ENCODE measurements at places on chromosomes 5 and 9.

DNA sequence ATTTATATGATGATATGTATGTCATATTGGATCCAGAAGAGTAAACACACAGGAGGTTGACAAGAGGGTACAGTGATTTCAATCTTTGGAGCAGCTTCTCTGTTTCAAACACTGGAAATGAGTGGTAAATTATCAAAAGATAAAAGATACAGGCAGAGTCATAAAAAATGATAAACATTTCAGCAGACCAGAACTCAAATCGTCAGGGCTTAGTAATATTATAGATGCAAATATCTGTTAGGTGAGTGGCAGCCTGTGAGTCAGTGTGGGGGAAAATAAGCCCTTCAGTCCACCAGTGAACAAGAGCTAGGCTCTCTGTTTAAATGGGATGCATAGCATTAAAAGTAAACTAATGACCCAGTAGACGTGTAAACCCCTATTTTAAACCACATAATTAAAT is 1378.1 kb downstream of the EFNA5 start:
- no peak for DNase-seq

DNA sequence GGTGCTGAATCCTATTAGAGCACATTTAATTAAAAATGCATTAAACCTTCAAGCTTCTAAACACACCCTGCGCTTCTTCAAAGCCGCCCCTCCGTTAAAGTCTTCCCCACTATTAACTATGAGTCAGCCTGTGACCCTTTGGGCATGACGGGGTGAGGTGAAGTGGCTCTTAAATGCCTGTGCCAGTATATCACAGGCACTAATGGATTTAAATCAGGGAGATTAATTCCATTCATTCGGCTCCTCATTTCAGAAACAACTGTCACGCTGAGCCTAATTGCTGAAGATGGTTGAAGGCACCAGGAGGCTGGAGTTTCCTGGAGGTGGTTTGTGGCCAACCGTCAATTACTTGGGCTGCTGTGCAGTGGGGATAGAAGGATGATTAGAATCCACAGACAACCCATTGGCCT is 192.6 kb upstream of the MSX2 start:
- no peak for DNase-seq

- DNase-seq, result no peak
Observed at GRCh38 chr5:76956033-76956432, 3.2 kb downstream of the CRHBP start.

DNA sequence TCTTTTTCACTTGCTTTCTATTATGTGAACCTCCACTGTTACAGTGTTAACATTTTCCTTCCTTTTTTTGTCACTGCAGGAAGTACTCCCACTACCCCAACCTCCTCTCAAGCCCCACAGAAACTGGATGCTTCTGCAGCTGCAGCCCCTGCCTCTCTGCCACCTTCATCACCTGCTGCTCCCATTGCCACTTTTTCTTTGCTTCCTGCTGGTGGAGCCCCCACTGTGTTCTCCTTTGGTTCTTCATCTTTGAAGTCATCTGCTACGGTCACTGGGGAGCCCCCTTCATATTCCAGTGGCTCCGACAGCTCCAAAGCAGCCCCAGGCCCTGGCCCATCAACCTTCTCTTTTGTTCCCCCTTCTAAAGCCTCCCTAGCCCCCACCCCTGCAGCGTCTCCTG is 18.8 kb downstream of the NUP214 start:
- no peak for DNase-seq

DNA sequence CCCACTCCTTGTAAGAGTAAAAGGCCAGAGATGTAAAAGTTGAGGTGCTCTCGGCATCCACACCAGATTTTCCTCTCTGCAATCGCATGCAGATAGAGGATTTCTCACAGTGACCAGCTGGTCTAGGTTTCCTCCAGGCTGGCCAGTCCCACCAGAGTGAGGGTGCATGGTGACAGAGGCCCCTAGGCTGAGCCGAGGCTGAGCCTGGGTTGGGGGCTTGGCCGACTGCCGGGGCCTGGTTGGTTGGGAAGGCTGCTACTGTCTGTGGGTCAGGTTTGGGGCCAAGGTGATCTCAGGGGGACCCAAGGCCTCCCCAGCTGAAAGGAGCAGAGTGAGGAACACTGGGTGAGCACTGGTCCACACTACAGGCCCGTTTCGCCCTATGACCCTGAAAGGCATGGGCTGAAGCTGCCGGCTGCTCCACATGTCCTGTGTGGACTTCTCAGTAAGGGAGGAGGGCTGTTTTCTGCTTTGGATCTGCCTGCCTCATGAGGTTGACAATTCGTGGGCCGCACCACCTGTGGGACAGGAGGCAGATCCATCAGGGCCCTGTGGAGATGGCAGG is 400.8 kb upstream of the IRX4 start:
- no peak for DNase-seq

- peak; percentile 90 for DNase-seq
Observed at GRCh38 chr5:177446200-177447065, at the start of gene PRR7. Gene PRR7, plus strand, starts transcription at chr5:177446814. Its CDS starts 8,254 bp downstream, at chr5:177455068.

DNA sequence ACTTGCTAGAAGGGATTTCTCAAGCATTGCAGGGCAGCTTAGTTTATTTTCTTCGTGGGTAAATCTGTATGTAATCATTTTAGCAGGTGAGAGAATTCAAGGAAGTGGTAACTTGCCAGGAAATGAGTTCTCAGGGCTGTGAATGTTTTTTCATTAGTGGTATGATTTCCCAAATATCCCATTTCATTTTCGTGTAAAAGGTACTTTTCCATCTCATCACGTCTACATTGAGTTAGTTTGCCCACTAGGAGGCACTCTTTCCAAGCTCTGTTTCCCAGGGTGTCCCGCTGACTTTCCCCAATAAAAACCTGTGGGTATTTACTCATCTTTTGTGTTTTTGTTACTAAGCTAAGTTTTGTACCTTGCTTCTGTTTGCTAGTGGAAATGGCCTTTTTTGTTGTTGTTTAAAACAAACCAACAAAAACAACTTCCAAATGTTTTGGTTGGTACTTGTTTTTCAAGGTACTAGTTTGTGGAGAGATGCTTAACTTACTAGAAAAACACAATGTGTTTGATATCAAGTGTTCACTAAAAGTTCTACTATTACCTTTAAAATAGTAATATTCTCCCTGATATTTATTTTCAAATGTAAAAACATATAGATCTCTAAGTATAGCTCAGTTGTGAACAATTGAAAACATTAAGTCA is 373.6 kb downstream of the ADGRV1 start:
- no peak for DNase-seq

DNA sequence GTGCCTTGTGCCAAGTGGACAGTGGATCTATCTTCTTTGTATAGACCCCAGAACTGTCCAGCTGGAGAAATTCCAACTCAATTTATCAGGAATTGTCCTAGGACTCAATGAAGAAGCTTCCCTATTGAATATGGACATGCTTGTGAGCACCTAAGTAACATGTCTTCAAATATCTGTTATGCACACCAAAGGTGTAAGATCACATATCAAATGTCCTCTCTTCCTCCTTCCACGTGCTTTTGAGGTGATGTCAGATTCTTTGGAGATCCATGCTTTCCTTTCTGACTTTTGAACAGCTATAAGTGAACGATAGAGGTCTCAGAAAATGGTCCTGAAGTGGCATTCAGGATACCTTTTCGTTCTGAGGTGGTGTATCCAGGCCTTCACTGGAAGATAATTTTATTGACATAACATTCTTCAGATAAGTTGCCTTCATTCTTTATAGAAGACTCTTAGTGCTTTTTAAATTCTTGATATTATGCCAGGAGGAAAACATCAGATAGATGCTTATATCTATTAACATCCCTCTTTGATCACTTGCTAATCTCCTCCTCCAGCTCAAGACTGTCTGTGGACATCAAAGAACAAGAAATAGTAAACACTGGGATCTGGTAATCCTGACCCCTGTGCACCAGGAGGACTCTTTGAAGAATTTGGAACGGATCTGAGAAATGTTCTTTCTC is 246.4 kb downstream of the SMARCA2 start:
- no peak for DNase-seq

DNA sequence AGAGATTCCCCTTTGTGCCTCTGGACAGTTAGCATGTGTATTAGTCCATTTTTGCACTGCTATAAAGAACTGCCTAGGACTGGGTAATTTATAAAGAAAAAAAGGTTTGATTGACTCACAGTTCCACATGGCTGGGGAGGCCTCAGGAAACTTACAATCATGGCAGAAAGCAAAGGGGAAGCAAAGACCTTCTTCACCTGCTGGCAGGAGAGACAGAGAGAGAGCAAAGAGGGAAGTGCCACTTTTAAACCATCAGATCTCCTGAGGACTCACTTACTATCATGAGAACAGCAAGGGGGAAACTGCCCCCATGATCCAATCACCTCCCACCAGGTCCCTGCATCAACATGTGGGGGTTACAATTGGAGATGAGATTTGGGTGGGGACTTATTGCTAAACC is 6.0 kb downstream of the CFAP90 start:
- no peak for DNase-seq

DNA sequence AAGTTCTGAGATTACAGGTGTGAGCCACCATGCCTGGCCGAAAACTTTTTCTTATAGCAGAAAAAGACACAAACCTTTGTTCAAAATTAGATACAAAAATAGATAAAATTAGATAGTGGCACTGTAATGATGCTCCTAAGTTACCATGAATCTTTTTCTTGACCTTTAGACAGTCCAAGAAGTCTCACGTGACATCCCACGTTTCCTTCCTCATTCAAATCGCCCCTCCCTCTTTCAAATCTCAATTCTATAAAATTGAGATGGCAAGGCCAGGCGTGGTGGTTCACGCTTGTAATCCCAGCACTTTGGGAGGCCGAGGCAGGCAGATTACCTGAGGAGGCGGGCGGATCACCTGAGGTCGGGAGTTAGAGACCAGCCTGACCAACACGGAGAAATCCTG is 7.7 kb upstream of the ZCCHC10 start:
- DNase-seq, result peak; percentile 21

- no peak for DNase-seq
Observed at GRCh38 chr5:64569858-64570257, 64.0 kb downstream of the RGS7BP start.

- DNase-seq, result no peak
Observed at GRCh38 chr5:38825494-38825893, 20.3 kb upstream of the OSMR start.

DNA sequence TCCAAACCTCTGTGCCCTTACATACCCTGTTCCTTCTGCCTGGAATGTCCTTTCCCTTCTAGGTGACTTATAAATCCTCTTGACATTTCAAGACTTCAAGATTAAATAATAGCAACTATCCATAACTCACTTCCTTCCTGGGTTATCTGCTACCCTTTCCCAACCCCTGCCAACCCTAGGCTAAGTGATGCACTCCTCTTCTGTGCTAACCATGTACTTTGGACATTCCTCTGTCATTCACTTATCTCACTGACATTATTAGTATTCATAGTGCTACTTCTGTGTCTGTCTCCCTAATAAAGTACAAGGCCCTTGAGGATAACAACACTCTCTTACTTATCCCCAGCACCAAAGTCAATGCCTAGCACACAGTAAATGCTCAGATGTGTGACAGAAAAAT is 307.1 kb downstream of the ENC1 start:
- DNase-seq, result no peak

GRCh38 chr9:125878164-125878631 is 131.0 kb downstream of the PBX3 start:
- DNase-seq, result no peak

DNA sequence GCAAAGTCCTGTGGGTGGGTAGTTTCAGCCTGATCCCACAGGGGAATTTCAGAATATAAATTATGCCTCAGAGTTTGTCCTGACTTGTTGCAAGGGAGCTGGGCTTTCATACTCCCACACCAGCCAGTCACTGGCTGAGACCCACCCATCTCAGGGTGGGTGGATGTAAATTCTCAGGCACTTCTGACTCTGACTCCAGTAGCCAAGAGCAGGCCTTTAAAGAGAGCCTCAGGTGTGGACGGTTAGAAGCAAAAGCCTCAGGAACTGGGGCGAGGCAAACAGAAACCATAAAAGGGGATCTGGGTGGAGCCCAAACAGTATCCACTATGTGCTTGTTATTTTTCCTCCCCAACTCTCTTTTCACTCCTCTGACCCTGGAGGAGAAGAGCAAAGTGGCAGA is 28.6 kb upstream of the FBXW11 start:
- DNase-seq, result no peak

- no peak for DNase-seq
Observed at GRCh38 chr5:137442660-137443059, 56.5 kb downstream of the SPOCK1 start.

- DNase-seq, result no peak
Observed at GRCh38 chr9:77960356-77961153, 71.1 kb downstream of the GNAQ start.

DNA sequence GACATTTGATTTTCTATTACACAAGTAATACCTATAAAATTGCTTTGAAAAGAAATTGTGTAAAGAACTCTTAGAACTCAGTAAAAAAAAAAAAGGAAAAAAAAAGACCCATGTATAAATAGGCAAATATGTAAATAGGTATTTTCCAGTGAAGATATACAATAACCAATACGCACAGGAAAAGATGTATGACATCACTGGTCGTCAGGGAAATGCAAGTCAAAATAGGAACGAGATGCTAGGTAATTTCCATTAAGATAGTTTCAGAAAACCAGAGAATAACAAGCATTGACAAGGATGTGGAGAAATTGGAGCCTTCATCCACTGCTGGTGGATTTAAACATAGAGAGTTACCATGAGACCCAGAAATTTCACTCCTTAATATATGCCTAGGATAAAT is 708.8 kb downstream of the MTRR start:
- DNase-seq, result no peak

DNA sequence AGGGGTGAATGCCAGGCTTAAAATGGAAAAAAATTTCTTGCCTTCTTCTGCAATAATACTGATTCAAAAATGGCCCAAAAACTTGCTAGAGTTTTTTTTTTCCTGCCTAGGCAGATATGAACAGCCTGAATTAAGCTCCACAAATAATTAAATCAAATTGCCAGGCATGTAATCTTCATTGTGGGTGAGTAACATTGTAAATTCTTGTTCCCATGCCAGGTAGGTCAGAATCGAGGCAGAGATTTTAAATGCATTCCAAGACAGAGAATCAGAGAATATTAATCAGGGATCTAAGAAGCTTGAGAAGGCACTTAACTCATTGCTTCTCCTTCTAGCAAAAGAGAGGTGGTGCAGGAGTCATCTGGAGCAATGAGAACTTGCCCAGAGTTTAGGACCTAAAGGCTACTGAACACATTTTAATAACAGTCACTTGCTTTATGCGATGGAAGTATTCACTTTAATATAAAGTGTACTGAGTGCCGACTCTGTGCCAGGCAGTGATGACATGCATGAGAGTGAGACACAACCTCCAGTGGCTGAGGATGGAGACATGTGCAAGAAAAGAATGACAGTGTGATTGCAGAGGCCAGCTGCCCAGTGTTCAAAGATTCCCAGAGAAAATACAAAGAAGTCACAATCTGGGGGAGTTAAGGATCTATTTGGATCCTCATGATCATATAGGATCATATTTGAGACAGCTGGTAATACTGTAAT is 102.3 kb downstream of the APBA1 start:
- DNase-seq, result no peak

Measured in activated effector memory CD4-positive, alpha-beta T cell treated with anti-CD3 and anti-CD28 coated beads, Interleukin-2, amount 50 U/mL, for 16 hours (primary cell).